ENCODE measurements at places on chromosomes 12 and 14.

DNA sequence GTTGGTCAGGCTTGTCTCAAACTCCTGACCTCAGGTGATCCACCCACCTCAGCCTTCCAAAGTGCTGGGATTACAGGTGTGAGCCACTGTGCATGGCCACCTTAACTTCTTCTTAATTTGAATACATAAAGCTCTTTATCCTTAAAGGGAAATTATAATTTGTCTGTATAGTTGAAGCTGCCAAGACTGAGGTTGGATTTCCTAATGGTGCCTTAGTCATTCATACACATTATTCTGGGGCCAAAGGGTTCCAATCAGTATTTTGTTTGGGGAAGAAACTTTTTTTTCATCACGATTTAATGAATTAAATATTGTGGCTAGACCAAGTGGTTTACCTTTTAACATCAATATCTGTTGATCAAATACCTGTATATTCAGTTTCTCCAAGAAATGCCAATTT lies 135.9 kb downstream of the SYT1 start:
- no peak overlapping the region for H3K27ac ChIP-seq
- no peaks in the 10 kb centered on the region for H3K4me1 ChIP-seq
- DNase-seq: no peak
- no peaks in the 10 kb centered on the region for H3K27me3 ChIP-seq
- H3K36me3 ChIP-seq: no peaks in the 10 kb centered on the region
- H3K4me3 ChIP-seq: no peak overlapping the region

- H3K27ac ChIP-seq: no peak overlapping the region
- peaks cover 55% of the 10 kb centered on the region for H3K36me3 ChIP-seq
- H3K4me3 ChIP-seq: no peak overlapping the region
- H3K4me1 ChIP-seq: peaks cover 42% of the 10 kb centered on the region
Measured at GRCh38 chr12:46364300-46364696, 8.3 kb downstream of the SLC38A2 start.

- H3K4me1 ChIP-seq: peaks cover 40% of the 10 kb centered on the region
- peak overlapping the region; percentile 92 for H3K27ac ChIP-seq
- peak overlapping the region; percentile 90 for H3K4me3 ChIP-seq
- H3K27me3 ChIP-seq: no peaks in the 10 kb centered on the region
Measured at GRCh38 chr14:73567951-73568885, 795 bp upstream of the ACOT2 start.

GRCh38 chr12:23947395-23947794 lies 2.1 kb downstream of the SOX5 start:
- DNase-seq: no peak
- H3K4me3 ChIP-seq: no peak overlapping the region
- peaks cover 1% of the 10 kb centered on the region for H3K4me1 ChIP-seq
- H3K36me3 ChIP-seq: no peaks in the 10 kb centered on the region

Data from mesothelial cell of epicardium (in vitro differentiated cells).